ENCODE measurements at places on chromosomes 12 and 14.

DNA sequence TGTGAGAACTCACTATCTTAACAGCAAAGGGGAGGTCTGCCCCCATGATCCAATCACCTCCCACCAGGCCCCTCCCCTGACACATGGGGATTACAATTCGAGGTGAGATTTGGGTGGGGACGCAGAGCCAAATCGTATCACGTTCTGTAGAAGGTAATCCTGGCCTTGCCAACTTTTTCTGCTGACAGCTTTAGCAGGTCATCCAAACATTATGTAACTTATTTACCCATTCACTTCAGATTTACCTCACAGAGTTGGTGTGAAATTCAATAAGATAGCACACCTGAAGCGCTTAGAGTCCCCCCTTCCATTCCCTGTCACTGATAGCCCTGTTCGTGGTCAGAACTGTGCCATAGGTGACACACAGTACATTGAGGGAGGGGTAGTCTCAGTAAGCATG lies 219.1 kb downstream of the FBXL14 start:
- no peak for DNase-seq

DNA sequence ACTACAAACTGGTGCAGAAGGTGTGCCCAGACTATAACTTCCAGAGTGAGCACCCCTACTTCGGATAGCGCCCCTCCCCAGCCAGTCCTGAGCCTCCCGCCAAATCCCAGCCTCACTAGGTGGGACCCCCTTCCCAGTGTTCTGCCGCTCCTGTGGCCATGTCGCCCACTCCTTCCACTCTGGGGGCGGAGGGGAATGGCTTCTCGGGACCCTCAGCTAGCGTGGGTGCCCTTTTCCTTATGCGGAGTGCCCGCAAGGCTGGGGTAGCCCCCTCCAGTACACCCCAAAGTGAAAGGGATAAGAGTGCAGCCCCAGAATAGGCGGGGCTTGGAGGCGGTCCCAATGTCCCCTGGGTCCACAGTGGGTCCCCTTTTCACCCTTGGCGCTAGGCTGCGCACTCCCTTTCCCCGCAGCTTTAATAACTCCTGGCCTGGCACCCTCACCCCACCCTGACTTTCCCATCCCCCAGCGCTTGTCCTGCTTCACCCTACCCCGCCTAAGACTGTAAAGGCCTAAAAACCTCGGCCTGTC lies 3.8 kb upstream of the SHMT2 start:
- no peak for DNase-seq

GRCh38 chr14:77064521-77065178 lies 33.4 kb upstream of the CIPC start:
- DNase-seq = no peak

- DNase-seq = peak; percentile 84
These were observed 198.7 kb upstream of the EEA1 start for GRCh38 chr12:93127582-93128331.

DNA sequence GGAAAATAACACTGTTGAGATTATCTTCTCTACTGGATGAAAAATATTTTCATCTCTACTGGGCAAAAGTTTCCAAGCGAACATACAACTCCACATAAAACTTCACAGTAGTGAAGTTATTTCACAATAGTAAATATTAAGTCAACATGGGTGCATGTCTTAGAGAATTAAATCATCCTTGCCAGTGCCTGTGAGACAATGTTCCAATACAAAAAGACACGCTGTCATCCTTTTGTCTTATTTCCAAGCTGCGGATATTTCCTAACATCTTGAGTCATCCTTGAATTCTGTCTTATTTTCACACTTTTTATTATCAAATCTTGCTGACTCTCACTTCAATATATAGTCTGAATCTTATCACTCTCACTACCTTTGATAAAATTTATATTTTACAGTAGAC lies 142.9 kb upstream of the KITLG start:
- DNase-seq = no peak

GRCh38 chr12:13964666-13965065 lies 16.7 kb downstream of the GRIN2B start:
- DNase-seq = no peak

- DNase-seq = no peak
These were observed 372.2 kb downstream of the GXYLT1 start for GRCh38 chr12:41772478-41772877.

DNA sequence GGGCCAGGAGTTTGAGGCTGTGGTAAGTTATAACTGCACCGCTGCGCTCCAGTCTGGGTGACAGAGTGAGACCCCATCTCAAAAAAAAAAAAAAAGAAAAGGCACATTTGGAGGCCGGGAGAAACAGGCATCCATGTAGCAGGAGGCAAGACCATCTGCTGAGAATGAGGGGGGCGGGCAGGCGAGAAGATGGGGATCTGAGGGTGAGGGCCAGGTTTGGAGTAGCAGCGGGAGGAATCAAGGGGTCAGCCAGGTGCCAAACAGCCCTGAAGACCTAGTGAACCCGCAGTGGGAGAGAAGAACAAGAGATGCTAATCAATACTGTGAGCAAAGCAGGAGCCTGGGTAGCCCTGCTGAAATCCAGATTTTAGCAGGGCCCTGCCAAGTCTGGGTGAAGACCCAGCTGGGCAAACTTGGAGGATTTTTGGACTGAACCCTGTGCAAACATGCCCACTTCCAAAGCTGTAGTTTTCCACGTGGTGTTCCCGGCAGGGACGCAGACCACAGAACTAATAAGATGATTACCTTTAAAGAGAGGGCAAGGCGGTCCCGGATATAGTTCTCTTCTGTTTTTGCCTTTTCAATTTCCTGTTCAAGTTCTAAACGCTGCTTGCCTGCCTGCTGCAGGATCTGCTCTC lies 61.0 kb downstream of the NIN start:
- peak; percentile 71 for DNase-seq

GRCh38 chr14:58637391-58638230 lies at the start of gene DACT1:
Gene DACT1, plus strand, starts transcription at chr14:58637962. Its CDS starts 241 bp downstream, at chr14:58638203.
- DNase-seq = peak; percentile 57

DNA sequence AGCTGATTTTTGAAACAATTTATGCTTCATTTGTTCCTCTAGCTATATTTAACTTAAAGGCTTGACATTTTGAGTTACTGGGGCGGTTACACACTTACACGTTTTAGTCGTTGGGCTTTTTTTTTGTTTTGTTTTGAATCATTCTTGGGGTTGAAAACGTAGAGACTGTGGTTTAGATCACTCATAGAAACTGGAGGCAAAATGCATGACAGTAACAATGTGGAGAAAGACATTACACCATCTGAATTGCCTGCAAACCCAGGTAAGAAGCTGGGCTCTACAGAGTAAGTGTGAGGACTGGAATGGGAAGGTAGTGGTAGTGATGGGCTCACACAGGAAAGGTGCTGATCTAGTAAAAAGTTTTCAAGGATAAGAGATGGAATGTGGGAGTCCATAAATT lies at the start of gene CLEC2D:
CLEC2D (plus strand) TSS at position 180 of the 400 bp plus-strand sequence; CDS start at position 202, 22 bp downstream.
- DNase-seq = no peak

DNA sequence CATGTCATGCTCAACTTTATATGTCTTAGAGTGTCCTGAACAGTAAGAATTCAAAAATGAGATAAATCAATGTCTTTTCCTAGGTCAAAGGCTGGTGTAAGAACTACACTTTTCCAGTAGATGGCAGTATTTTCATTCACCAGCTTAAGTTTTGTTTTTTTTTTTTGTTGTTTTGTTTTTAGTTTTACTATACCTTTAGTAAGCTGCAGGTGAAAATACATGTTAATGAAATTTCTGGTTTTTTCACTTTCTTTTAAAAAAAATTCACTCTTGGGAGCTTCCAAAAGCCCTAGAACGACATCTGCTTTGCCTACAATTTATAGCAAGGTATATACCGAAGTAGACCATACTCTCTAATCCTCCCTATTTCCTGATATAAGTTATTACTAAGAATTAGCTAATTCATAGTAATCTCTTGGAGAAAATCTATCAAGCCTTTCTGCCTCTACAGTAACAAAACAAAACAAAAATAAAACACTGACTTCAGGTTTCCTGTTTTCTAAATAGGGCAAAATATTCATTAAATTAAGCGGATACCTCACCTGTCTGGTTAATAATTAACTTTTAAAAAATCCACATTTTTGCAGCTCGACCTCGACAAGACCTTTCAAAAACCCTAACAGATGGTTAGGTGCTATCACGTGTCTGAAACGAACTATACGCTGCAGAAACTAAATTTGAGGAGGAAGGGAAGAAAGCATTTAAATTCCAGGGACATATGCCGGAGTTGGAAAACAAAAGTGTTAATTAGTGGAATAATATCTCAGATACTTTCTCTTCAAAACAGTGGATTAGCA lies 2.7 kb upstream of the SAMD4A start:
- DNase-seq = no peak

DNA sequence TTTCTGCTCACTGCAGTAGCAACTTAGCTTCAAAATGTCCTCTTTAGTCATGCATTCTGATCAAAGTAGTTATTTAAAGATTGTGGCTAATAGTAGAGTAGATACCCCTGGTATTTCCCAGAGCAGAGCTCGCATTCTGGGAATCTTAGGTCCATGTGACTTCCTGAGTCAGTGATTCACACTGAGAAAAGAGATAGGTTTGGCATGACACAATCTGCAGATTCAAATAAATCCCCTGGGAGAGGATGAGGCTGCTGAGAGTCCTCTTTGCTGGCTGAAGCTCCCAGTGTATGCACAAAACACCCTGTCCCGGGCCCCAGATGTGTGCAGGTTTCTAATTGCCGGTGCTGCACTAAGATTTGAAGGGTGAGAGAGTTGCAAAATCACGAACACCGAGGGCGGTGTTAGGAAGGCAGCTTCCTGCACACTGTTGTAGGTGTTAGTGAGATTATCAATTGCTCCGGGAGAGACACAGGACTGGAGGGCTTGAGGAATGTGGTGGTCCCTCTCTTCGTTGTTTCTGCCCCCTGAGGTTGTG lies 233.2 kb downstream of the NRXN3 start:
- no peak for DNase-seq

- DNase-seq = no peak
These were observed 320.1 kb upstream of the RTL1 start for GRCh38 chr14:101223561-101224162.

GRCh38 chr12:105413911-105414487 lies 83.5 kb downstream of the C12orf75 start:
- no peak for DNase-seq

DNA sequence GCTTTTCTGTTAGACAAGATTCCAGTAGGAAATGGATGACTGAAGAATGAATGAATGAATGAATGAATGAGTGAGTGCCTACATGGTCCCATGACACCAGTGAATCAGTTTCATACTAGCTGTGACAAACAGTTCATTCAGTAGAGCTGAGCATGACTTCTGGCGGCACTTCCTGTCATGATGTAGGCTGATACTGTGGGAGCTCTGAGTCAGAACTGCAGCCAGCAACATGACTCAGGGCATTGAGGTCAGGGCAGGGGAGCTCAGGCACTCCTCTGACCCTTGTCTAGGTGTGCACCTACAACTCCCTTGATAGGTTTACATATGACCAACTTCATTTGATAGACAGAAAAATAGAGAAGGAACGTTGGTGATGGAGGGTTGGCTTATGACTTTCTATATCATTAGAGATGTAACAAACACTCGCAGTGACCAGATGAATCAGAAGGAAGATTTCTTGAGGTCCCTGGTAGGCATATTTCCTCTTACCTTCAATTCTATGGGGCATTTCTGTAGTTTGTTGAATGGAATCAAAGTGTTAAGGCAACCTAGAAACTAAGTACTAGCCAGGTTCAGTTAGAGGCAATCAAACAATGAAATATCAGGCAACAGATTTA lies 139.3 kb upstream of the ARHGAP5 start:
- peak; percentile 61 for DNase-seq

DNA sequence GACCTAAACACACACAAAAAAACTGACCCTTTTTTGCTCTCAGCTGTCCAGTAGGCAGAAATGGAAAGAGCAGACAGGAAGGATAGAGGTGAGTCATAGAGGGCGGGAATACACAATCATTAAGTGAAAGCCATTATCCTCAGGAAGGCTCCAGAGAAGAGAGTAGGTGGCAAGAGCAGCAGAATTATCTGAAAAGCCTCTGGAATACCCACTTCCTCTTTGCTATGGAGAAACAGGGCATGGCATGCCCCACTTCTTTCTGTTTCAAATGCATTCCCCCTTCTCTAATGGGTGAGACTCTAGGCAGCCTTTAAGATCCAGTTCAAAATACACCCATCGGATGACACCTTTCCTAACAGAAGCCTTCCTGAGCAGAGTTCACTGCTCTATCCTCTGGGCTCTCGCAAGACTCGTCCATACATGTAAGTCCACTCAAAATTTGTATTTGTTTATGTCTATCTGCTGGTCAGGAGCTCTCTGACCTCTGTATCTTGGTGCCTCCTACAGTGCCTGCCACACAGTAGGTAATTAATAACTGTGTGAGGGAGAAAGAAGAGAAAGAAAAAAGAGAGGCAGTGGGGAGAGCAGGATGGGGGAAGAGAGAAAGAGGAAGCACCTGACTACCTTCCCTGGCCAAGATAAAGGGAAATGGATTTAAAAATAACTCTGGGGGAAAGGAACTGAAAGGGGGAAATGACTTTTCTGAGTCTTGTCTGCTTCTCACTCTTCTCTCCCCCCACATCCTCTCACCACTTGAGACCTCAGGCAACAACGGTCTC lies 8.5 kb downstream of the KLHL33 start:
- DNase-seq = no peak

DNA sequence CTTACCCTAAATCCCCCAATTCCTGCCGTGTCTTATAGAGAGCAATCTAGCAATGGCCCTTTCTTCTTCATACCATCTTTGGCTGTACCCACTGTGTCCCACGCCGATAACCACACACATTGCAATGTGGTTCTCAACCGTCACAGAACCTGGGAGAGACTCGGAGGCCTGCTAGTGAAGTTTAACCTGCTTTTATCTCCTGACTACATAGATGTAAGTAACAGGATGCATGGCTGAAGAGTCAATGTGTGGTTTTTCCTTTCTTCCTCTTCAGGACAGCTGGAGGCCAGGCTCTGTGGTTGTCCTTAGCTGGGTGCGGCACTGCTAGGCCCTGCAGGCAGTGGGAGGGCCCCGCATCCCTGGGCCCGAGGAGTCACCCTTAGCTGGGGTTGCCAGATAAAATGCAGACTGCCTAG lies 51.3 kb downstream of the ZNF664 start:
- no peak for DNase-seq

DNA sequence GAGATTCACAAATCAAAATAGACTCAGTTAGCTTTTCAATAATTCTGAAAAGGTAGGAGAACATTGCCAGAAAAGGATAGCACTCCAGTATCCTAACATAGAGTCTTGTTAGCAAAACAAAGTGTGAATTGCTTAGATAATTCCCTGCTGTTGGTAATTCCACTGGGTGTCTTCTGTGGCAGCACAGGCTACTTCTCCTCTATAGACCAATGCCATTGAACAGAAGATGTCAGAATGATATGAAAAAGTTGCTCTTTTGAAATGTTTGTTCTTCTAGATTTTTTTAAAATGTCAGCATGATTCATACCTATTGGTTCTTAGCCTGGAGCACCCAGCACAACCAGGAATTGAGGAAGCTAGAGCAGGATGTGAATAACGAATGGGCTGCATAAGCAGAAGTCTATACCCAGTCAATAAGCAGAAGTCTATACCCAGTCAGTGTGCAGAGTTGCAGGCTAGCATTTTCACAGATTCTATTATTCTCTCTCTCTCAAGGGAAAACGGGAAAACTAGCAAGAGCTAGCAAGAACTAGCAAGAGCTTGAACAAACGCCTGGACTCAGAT lies 112.8 kb downstream of the SYT1 start:
- DNase-seq = no peak

GRCh38 chr14:86779416-86779815 lies 1213.6 kb downstream of the GALC start:
- DNase-seq = no peak

- no peak for DNase-seq
These were observed 71.9 kb upstream of the DDX11 start for GRCh38 chr12:31001581-31002360.

- no peak for DNase-seq
These were observed 62.6 kb downstream of the DCAF5 start for GRCh38 chr14:69090187-69090789.

Data from tibial artery (tissue), 4 donors.